ENCODE measurements at places on chromosomes 12 and 14.

GRCh38 chr14:28759653-28760313 is 6.8 kb upstream of the FOXG1 start:
- DNase-seq, result no peak

- DNase-seq, result no peak
Measured at GRCh38 chr14:100893228-100893601, 10.3 kb downstream of the RTL1 start.

DNA sequence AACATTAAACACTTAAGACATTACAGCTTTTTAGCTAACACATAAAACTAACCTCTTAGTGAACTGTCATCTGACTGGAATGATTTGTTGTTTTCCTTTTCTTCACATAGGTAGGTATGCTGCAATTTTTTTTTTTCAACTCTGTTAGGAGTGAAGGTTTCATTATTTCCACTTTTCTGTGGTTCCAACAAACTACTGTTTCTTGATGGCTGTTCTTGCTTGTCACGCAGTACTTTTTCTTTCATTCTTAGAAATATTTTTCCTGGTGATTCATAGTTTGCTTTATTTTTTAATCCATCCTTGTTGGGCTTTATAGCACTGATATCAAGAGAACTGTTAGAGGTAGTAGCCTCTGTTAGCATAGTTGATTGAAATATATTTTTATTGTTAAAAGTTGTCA is 6.3 kb downstream of the MIS18BP1 start:
- no peak for DNase-seq

DNA sequence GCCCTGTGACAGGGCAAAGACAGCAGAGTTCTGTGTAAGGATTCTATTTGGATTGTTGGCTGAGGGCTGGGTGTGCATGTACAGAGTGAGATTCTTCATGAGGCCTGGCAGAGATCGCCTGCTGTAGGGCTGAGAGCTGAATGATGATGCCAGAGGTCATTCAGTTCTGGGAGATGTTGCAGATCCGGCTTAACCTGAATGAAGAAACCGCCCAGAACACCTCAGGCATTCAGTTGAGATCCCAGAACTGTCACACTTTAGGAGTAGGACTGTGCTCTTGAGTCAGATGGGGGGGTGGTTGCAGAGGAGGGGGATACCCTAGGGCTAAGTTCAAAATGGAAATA is 5.8 kb upstream of the EVL start:
- no peak for DNase-seq

- DNase-seq, result no peak
Measured at GRCh38 chr12:131332224-131332623, 378.5 kb downstream of the ADGRD1 start.

DNA sequence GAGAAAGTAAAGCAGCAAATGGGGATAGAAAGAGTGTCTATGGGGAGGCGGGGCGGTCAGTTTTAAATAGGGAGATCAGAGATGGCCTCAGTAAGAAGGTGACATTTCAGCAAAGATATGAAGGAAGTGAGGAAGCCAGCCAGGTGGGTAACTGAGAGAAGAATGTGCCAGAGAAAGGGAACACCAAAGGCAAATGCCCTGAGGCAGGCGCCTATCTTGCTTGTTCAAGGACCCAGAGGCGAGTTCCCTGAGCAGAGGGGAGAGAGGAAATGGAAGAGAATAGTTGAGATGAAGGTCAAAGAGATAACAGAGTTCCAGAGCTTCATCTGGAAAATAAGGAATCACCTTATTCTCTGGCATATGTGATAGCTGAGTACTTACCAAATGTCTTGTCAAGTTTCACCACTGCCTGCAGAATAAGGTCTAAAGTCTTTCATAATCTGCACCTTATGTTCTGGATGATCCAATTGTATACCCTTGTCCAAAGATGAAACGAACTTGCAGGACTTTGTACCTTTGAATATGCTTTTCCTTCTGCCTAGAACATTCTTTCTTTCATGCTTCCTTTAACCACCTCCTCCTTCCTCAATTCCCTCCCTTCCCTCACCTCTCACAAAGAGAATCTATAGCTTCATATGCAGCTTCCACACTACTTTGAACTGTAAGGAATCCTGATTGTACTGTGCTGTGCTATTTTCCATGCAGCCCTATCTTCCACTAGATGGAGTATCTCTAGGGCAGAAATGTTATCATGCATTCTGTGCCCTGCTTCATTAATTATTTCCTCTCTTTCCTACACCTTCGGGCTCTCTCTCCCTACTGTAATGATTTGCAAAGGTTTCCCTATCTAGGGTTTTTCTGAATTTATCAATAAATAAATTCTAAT is 38.5 kb downstream of the GNPTAB start:
- DNase-seq, result no peak

DNA sequence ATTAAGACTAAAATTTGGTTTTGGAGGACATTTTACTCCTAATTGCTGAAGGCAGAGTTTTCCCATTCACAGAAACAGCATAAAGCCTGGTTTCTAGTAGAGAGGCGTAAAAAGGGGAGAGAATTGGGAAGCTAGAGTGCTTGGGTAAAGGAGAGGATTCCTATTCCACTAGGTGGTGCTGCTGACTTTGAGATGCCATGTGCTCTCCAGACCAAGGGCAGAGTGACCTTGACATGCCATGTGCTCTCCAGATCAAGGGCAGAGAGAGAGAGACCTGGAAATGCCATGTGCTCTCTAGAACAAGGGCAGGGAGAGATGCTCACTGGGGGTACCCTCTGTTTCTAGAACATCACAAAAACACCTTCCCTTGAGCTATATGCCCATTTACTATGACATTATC is 176.2 kb upstream of the PDZRN4 start:
- no peak for DNase-seq

- DNase-seq, result no peak
Measured at GRCh38 chr14:42192738-42193653, 586.3 kb downstream of the LRFN5 start.

- DNase-seq, result no peak
Measured at GRCh38 chr12:76708296-76708695, 55.6 kb upstream of the ZDHHC17 start.

- DNase-seq, result no peak
Measured at GRCh38 chr14:51462706-51463105, 189.0 kb upstream of the FRMD6 start.

- no peak for DNase-seq
Measured at GRCh38 chr12:43029971-43030370, 440.4 kb upstream of the PRICKLE1 start.

DNA sequence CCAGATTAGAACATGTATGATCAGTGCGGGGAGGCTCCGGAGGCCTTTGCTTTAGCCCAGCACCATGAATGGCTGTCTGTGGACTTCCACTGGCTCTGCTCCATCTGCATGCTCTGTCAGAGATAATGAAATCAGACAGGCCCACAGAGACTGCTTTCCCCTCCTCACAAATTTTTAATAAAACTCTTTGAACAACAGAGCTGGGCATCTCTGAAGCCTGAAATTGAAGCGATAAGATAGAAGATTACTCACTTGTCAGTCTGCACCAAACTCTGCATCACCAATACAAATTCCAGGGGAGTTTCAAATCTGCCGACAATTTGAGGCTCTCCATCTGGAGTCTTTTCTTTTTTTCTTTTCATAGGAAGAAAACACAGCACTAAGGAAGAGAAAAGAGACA is 110.0 kb downstream of the DYRK2 start:
- no peak for DNase-seq

All from stimulated activated CD4-positive, alpha-beta T cell treated with anti-CD3 and anti-CD28 coated beads, TNF-alpha, amount 100 ng/mL, for 48 hours (primary cell).